Hepatocyte (in vitro differentiated cells): ENCODE measurements at places on chromosomes 5 and 9. TPM values are rescaled to one million over a fixed set of nuclear protein-coding genes. Genes with fewer than 3 reads are reported as not detected.

The NTNG2 gene
- 0.20 and 1.8 TPM in 2 replicates for total RNA-seq

The CCNO gene
- 0.12 and 0.13 TPM in 2 replicates for total RNA-seq

GRCh38 chr9:131181091-131181681 is 55.8 kb downstream of the NUP214 start:
- no peak overlapping the region for H3K4me3 ChIP-seq
- no peak overlapping the region for H3K27ac ChIP-seq
- H3K36me3 ChIP-seq, result no peaks in the 10 kb centered on the region
- DNase-seq, result no peak
- H3K27me3 ChIP-seq, result no peaks in the 10 kb centered on the region
- H3K4me1 ChIP-seq, result peaks cover 5% of the 10 kb centered on the region

The LCN9 gene
- 2.2 and 2.6 TPM in 2 replicates for total RNA-seq

The SLC36A2 gene
- total RNA-seq, result 0.30 TPM in 1 of 2 replicates, not detected in the other

- no peak overlapping the region for H3K27ac ChIP-seq
- DNase-seq, result no peak
- no peaks in the 10 kb centered on the region for H3K36me3 ChIP-seq
- no peaks in the 10 kb centered on the region for H3K27me3 ChIP-seq
- H3K4me3 ChIP-seq, result no peak overlapping the region
Observed at GRCh38 chr9:20152151-20152725, 363.4 kb upstream of the SLC24A2 start.

GRCh38 chr9:1083325-1083913 is 33.3 kb downstream of the DMRT2 start:
- no peaks in the 10 kb centered on the region for H3K36me3 ChIP-seq
- H3K27ac ChIP-seq, result no peak overlapping the region
- DNase-seq, result no peak
- no peaks in the 10 kb centered on the region for H3K27me3 ChIP-seq
- no peak overlapping the region for H3K4me3 ChIP-seq

The WDR31 gene
- total RNA-seq, result 1.4 and 3.7 TPM in 2 replicates

- DNase-seq, result no peak
- no peaks in the 10 kb centered on the region for H3K27me3 ChIP-seq
- H3K4me1 ChIP-seq, result peaks cover 19% of the 10 kb centered on the region
- no peaks in the 10 kb centered on the region for H3K36me3 ChIP-seq
- H3K4me3 ChIP-seq, result no peak overlapping the region
- peak overlapping the region; percentile 67 for H3K27ac ChIP-seq
Observed at GRCh38 chr9:112049811-112050516, 125.1 kb downstream of the SUSD1 start.

The PLPP7 gene
- 0.20 TPM in 1 of 2 replicates, not detected in the other for total RNA-seq

DNA sequence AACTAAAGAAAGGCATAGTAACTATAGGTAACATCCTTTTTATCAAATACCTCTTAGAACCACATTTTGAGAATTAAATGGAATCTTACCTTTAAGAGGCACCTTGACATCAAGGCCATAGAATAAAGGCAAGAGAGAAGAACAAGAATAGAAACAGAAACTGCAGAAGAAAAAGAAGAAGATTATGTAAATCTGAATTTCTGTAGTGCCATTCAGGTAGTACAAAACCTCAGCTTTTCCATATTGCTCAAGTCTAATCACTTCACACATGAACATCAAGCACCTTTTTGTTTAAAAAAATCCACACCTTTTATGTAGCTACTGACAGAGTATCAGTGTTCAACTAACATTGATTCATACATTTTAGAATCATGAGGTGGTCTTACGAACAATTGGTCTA is 91.8 kb upstream of the DPYSL3 start:
- H3K4me1 ChIP-seq, result no peaks in the 10 kb centered on the region
- no peak overlapping the region for H3K27ac ChIP-seq
- no peaks in the 10 kb centered on the region for H3K36me3 ChIP-seq

The PDLIM4 gene
- 7.3 and 16.4 TPM in 2 replicates for total RNA-seq

DNA sequence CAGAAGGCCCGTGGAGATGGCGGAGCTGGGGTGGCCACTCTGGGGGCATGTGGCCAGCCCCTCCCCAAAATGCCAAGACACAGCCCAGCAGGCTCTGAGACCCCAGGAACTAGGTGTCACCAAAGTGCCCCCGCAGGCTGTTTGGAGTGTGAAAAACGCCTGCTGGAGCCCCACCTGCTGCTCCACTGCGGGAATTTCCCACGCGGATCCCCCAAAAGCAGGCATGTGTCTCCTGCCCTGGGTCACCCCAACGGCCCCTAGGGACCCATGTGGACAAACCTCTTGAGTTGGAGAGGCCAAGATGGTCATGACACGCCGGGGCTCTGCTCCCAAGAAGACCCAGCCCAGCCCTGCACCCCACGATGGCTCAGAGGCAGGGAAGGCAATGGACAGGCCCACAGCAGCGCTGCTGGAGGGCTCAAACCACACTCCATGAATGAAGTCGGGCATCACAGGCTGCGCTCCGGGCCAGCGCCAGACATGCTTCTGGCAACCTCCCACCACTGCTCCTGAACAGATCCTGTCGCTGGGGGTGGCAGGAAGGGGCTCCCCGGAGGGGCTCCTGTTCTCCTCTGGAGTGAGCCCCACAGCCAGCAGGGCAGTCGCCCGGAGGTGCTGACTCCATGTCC is 15.3 kb downstream of the NOTCH1 start:
- peaks cover 14% of the 10 kb centered on the region for H3K4me1 ChIP-seq
- H3K27ac ChIP-seq, result no peak overlapping the region
- no peak for DNase-seq
- H3K36me3 ChIP-seq, result no peaks in the 10 kb centered on the region
- H3K4me3 ChIP-seq, result no peak overlapping the region

The PCDHGA4 gene
- 0.17 and 0.28 TPM in 2 replicates for total RNA-seq

- no peaks in the 10 kb centered on the region for H3K36me3 ChIP-seq
- no peaks in the 10 kb centered on the region for H3K27me3 ChIP-seq
- DNase-seq, result no peak
- no peaks in the 10 kb centered on the region for H3K4me1 ChIP-seq
- no peak overlapping the region for H3K27ac ChIP-seq
- H3K4me3 ChIP-seq, result no peak overlapping the region
Observed at GRCh38 chr9:131879181-131879910, 139.5 kb upstream of the RAPGEF1 start.

DNA sequence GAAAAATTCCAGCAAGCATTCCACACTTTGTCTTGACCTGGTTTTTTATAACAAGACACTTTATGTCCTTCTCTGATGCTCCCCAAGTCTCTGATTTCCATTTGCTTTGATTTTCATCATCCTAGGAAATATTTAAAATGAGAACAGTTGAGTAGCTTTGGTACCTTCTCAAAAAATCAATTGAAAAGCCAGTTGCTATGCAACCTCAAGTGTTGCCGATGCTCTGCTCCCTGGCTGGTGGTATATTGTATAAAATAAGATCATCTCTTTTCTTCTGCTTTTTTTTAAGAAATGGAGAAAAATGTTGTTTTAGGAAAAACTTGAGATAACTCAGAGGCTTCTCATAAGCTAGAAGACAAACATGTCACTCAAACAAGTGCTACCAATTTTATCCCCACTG is 109.7 kb downstream of the ZNF354C start:
- no peaks in the 10 kb centered on the region for H3K27me3 ChIP-seq
- no peak for DNase-seq
- no peak overlapping the region for H3K27ac ChIP-seq
- H3K4me1 ChIP-seq, result no peaks in the 10 kb centered on the region
- no peak overlapping the region for H3K4me3 ChIP-seq
- H3K36me3 ChIP-seq, result no peaks in the 10 kb centered on the region

GRCh38 chr5:43483298-43484105 is at the start of gene TMEM267:
TMEM267 (minus strand) TSS chr5:43483865; CDS start chr5:43453969, 29,896 bp downstream.
- H3K36me3 ChIP-seq, result no peaks in the 10 kb centered on the region
- H3K27ac ChIP-seq, result peak within 1 kb of the TSS; percentile 98
- no peaks in the 10 kb centered on the region for H3K27me3 ChIP-seq
- H3K4me1 ChIP-seq, result peaks cover 11% of the 10 kb centered on the region

The HMMR gene
- total RNA-seq, result 9.8 and 10.6 TPM in 2 replicates

The ST6GALNAC4 gene
- total RNA-seq, result 13.2 and 14.6 TPM in 2 replicates

The EIF4EBP3 gene
- total RNA-seq, result 2.7 and 3.5 TPM in 2 replicates

DNA sequence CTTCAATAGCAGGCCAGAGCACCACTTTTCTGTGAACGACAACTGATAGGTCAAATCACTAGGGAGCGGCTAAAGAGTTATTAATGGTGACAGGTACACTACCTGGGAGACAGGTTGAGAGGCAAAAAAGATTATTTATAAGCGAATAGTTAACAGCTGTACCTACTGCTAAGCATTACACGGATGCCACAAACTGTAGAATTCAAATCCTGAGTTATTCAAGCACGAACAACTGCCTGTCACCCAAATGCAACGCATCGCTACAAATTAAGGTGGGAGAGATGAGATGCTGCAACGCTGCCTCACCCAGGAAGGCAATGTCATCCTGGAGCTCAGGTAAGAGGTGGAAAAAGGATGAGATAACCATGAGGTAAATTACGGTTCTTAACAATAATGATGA is 342.9 kb downstream of the BNC2 start:
- no peak for DNase-seq
- no peaks in the 10 kb centered on the region for H3K27me3 ChIP-seq
- peaks cover 21% of the 10 kb centered on the region for H3K4me1 ChIP-seq
- no peak overlapping the region for H3K27ac ChIP-seq
- H3K36me3 ChIP-seq, result no peaks in the 10 kb centered on the region

DNA sequence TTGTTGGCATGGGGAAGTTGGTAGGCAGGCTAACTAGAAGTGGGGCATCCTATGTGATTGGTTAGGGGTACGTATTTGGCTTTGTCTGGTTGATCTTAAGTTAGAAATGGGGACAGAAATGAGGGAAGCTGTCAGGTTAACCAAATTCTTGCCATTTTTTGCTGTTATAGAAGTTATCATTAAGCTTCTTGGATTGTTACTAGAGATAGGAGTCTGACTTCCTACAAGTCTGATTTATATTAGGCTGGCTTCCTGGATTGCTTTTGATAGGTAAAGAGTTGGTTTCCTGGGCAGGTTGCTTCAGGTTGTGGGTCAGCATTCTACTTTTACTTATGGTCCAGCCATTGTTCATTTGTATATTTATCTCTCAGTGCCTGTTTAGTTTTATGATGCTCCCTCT is 216.9 kb downstream of the TLE4 start:
- H3K27me3 ChIP-seq, result no peaks in the 10 kb centered on the region
- DNase-seq, result no peak
- H3K27ac ChIP-seq, result no peak overlapping the region
- no peak overlapping the region for H3K4me3 ChIP-seq

DNA sequence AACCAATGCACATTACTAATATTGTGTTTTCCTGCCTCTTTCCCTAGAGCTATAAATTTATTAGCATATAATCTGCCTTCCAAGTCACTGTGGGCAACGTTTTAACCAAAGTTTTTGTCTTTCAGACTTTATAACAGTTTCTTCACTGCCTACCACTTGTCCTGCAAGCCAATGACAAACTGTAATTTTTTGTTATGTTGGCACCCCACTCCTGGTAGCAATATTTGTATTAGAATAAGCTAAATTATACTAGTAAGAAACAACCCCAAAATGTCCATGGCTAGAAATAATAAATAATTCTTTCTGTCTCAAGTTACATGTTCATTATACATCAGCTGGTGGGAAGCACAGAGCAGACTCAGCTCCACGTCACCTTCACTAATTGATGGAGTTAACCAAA is 51.7 kb downstream of the ATPSCKMT start:
- H3K27ac ChIP-seq, result no peak overlapping the region
- no peak overlapping the region for H3K4me3 ChIP-seq
- no peaks in the 10 kb centered on the region for H3K27me3 ChIP-seq
- H3K36me3 ChIP-seq, result no peaks in the 10 kb centered on the region

DNA sequence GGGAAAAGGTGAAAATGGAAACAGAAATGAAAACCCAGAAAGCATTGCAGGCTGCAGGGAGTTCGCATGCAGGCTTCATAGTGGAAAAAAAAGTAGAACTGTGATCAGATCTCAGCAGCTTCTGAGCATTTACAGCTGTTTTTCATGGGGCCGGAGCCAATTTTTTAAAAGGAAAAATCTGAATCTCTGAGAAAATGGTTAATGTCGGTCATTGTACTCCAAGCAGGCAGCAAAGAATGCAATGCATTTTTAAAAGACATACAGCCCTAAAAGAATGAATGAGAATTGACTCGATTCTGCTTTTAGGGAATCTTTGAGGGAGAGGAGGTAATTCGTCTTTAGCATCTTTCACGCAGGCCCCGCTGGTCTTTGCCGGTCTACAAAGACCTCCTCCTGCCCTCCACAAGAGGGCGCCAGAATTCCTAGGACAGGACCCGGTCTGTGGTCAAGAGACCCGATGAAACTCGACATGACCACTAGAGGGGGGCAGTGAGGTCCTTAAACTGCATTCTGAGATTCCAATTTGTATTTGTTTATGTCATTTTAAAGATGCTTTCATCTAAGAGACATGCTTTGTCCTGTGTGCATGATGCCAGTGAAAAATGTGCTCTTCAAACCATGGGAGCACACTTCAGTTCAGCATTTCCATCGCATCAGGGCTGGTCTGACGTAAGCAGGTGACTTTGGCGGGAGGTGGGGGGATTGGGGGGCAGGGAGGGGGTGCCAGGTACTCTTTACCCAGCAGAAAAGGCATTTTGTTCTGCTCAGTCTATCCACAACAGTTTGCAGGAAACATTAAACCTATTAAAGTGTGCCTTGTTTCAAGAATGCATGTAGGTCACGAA is 43.7 kb upstream of the TMEM252 start:
- H3K27me3 ChIP-seq, result no peaks in the 10 kb centered on the region
- no peaks in the 10 kb centered on the region for H3K4me1 ChIP-seq
- H3K36me3 ChIP-seq, result no peaks in the 10 kb centered on the region
- no peak overlapping the region for H3K27ac ChIP-seq
- H3K4me3 ChIP-seq, result no peak overlapping the region

DNA sequence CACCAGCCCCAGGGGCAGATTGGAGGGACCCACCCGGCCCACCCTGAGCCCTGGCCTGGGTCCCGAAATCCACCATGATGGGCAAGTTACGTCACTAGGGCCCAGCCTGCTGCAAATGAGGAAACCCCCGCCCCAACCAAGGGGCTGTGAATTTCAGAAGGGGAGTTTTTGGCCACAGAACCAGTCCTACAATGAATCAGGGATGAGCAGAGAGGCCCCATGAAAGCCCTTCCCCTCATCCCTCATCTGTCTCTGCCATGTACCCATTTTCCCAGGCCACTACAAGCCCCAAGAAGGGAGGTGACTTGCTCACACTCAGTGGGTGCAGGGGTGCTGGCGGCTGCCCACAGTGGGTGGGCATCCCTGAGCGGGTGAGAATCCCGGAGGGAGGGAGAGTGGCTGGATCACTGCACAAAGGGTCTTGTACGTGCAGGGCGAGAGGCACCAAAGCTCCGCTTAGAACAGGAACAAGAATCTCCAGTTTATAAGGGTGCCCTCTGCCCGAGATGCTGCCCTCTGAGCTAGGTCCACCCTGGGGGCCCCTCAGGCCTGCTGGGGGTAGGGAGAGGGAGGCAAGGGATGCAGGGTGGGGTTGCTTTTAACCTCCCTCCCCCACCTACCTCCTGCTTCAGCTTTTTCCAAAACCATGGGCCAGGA is 10.4 kb upstream of the TCF7 start:
- no peak for DNase-seq
- peaks cover 10% of the 10 kb centered on the region for H3K4me1 ChIP-seq
- H3K27me3 ChIP-seq, result no peaks in the 10 kb centered on the region
- no peaks in the 10 kb centered on the region for H3K36me3 ChIP-seq

The CBY3 gene
- total RNA-seq, result not detected in 2 replicates

The HCN1 gene
- total RNA-seq, result 0.57 and 0.64 TPM in 2 replicates

GRCh38 chr5:124289641-124290311 is 456.7 kb downstream of the ZNF608 start:
- no peaks in the 10 kb centered on the region for H3K4me1 ChIP-seq
- H3K27ac ChIP-seq, result no peak overlapping the region
- H3K36me3 ChIP-seq, result no peaks in the 10 kb centered on the region
- no peak overlapping the region for H3K4me3 ChIP-seq

GRCh38 chr5:127832067-127832466 is 128.9 kb downstream of the CCDC192 start:
- no peaks in the 10 kb centered on the region for H3K4me1 ChIP-seq
- no peak for DNase-seq
- H3K27ac ChIP-seq, result no peak overlapping the region
- H3K36me3 ChIP-seq, result no peaks in the 10 kb centered on the region
- H3K27me3 ChIP-seq, result no peaks in the 10 kb centered on the region
